ENCODE measurements at places on chromosomes 4 and X.

DNA sequence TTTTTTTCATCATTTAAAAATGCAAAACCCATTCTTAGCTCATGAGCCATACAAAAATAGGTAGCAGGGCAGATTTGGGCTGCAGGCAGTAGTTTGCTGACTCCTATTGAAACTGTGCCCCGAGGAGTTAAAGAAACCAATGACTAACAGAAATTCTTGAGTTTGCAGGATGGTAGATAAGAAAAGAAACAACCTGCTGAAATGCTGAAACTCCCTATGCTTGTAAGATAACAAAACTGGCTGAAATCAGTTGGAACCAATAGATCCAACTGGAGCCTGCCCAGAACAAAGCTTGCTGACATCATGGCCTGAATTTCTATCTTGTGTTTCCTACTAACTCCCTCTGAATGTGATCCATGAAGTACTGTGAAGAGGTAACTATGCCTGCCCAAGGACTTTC, 68.6 kb downstream of the ANOS1 start:
- DNase-seq = peak; percentile 2

DNA sequence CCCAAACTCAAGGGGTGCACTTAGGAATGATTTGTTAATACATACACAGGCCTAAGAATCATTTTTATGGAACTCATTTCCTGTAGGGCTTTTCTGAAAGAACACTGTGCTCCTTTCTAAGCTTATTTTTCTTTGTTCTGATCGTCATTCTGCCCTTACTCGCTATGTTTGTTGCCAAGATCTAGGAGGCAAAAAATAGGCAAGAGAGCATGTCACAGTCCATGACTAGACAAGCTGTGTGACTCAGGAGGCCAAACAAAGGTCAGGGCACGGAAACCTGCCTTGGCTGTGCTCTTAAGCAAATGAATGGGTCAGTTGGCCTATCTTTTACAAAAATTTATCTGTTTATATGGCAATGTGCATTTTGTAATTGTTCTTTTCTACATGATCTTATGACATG, 42.5 kb upstream of the C1GALT1C1 start:
- DNase-seq = peak; percentile 29

DNA sequence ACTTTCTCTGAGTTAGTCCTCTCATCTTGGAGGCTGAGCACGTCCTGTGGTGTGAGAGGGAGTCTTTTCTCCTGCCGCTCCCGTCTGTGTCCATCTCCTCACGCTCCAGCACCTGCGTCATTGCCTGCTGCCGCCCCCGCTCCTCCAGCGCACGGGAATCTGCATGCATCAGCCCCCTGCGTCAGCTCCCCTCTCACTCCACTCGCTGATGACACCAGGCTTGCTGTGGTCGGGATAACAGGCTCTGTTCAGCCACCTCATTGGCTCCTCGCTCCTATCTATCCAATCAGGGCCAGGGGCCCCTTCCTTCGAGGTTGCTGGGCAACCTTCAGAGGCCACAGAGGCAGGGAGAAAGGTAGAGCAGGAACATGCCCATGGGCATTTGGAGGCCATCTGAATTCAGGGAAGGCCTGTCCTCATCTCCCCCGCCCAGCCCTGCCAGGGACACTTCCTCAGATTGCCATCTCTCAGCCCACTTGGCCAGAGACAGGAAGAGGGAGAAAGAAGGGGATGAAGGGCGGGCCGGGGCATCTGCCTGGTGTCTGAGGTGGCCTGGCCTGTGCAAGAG, 9.3 kb downstream of the ZNF185 start:
- DNase-seq = peak; percentile 4

DNA sequence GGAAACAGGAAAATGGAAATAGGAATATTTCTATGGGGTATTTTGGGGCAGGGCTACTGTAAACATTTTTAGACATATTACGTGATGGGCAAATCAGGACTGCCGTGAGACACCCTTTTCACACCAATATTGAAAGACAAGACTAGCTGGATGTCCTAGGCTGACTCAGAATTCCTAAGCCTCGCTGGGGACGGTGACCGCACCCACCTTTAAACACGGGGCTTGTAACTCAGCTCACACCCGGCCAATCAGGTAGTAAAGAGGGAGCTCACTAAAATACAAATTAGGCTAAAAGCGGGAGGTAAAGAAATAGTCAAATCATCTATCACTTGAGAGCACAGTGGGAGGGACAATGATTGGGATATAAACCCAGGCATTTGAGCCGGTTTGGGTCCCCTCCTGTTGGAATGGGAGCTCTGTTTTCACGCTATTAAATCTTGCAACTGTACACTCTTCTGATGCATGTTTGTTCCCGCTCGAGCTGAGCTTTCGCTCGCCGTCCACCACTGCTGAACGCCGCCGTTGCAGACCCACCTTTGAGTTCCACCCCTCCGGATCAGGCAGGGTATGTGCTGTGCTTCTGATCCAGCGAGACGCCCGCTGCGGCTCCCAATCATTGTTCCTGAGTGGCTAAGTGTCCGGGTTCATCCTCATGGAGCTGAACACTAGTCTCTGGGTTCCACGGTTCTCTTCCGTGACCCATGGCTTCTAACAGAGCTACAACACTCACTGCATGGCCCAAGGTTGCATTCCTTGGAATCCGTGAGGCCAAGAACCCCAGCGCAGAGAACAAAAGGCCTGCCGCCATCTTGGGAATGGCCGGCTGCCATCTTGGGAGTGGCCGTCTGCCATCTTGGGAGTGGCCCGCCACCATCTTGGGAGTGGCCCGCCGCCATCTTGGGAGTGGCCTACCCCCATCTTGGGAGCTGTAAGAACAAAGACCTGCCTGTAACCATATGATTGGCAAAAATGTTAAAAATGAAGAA, 152.6 kb downstream of the CRLF2 start:
- no peak for DNase-seq

GRCh38 chr4:163702736-163703135, 208.2 kb downstream of the TMA16 start:
- DNase-seq = no peak

DNA sequence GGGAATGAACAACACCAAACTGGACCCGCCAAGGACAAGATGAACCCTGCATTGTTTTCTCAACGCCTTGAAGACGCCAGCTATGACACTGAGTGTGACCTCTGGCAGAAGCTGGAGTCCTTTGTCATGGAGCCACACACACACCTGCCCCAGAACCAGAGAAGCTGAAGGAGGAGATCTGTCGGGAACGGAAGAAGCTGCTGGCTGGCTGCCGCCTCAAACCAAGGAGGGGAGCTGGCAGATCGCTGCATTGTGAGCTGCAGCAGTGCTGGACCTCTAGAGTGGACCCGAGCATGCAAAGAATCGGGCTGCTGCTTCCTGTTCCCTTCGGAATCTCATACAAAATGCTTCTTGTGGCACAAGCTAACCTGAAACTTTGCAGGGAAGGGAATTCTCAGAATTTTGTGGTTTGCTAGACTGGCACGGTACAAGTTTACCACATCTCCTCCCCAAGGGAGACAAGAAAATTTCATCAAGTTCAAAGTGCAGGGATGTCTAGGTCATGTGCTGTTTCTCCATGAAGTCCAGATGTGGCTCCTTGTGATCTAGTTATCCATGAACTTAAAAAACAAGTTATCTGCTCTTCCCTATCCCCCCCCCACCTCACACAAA, 23.4 kb upstream of the GLRB start:
- no peak for DNase-seq

GRCh38 chr4:11503166-11503565, 74.5 kb upstream of the HS3ST1 start:
- DNase-seq = no peak

DNA sequence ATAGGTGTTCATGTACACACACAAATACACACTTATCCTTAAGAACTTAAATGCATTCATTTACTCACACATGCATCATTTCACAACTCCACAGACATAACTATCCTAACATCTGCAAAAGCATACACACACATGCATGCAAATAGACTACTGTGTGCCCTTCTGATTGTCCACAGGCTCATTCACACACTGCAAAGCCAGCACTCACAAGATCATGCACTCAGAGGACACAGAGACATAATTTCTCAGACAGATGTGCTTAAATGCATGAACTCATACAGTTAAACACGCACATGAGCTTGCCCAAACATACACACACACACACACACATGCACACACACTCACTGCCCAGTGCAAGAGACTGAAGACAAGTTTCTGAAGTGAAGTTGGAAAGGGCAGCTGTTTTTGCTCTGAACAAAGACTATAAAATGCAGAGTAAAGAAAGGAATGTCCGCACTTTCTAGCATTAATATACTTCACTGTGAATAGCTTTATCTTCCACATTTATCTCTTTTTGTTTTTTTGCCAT, 1018.0 kb upstream of the HS3ST1 start:
- no peak for DNase-seq

DNA sequence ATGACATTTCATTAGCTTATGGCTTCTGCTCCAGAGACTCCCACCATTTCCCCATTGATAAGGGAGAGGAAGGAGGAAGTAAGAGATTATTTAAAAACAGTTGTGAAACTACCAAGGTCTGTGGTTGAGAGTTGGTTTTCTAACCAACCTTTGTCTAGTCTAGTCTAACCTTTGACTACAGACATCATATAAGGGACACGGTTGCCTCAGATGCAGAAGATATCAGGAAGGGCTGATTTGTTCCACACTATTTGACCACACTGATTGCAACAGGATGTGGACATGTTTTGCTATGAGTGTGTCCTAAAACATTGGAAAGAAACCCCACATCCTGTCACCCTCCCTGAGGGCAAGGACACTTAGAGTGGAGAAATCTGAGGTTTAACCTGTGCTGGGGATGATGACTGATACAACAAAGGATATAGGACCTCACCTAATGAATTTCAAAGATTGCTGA, 53.0 kb downstream of the COQ2 start:
- DNase-seq = no peak

DNA sequence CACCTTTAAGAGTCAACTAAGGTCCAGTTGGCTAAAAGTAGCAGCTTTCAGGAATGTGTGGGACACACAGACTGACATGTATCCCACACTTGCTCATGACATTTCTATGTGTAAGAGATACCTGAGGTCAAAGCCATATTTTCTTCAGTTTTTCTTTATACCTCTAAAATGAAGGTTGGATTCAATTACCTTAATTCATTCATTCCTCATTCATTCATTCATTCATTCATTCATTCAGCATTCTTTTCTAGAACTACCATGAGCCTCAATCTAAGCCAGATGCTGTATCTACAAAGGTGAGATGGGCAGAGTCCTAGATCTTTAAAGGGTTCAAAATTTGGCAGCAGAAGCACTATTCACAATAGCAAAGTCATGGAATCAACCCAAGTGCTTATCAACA, 139.7 kb upstream of the MAP3K15 start:
- no peak for DNase-seq

DNA sequence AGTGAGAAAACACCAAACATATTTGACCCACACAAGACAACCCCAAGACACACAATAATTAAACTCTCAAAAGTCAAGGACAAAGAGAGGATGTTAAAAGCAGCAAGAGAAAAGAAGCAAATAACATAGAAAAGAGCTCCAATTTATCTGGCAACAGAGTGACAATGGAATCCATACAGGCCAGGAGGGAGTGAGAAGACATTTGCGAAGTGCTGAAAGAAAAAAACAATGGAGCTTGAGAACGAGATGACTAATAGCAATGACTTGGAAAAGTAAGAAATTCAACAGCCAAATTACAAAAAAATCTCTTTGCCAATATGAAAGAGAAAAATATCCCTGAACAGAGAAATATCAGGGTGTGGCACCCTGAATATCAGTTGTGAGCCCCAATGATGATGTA, 61.6 kb downstream of the MAD2L1 start:
- no peak for DNase-seq

- DNase-seq = no peak
Measured at GRCh38 chr4:87019246-87019791, 84.5 kb downstream of the AFF1 start.

GRCh38 chr4:10275696-10276095, 159.1 kb upstream of the WDR1 start:
- no peak for DNase-seq

- no peak for DNase-seq
Measured at GRCh38 chr4:24880186-24880585, 32.7 kb downstream of the CCDC149 start.

DNA sequence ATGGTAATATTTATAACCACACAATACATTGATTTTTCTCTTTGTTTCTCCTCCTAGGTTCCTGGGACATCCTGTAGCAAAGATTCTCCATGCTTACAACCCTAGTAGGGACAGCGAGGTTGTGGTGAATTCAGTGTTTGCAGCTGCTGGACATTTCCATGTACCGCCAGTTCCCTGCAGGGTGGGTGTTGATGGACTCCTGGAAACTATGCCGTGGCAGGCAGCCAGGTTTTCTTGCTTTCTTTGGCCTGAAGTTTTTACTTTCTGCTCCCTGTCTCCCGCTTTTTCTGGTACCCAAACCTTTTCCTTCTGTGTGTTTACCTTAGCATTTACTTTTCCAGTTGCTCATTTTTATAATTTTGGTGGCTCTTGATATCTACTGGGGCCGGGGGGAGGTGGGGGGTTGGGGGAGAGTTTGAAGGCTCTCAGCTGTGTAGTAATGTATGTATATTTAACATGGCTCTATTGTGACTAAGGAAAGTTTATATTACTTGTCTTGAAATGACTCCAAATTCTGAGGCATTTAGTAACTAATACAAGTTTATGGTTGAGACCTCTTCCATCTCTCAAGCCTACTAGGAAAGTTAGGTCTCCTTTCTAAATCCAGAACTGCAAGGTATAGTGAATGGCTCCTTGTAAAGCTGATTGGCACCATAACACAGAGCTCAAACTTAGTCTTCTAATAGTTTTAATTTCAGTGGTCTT, 89.7 kb downstream of the TMEM131L start:
- peak; percentile 9 for DNase-seq

DNA sequence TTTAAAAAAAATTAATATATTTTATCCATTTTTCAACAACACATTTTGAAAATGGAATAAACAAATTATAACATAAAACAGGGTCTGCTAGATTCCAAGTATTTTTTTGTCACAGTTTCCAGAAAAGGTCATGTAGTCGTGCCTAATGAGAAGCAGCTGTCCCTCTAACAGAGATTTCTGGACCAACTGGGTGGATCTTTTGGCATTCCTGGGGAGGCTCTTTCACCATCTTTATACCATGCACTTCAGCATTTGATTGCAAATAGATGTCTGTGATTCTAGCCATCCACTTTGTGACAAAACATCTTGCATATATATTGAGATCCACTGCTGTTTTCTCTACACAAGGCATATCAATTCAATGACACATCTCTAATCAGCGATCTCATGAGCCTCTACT, 210.7 kb upstream of the LDB2 start:
- no peak for DNase-seq

GRCh38 chr4:80266902-80267380, 477 bp downstream of the FGF5 start:
- peak; percentile 63 for DNase-seq

GRCh38 chr4:140702096-140702757, 54.0 kb downstream of the TBC1D9 start:
- no peak for DNase-seq

- DNase-seq = no peak
Measured at GRCh38 chr4:680091-680490, 5.7 kb downstream of the MYL5 start.

GRCh38 chrX:138669693-138670092, 41.8 kb downstream of the FGF13 start:
- DNase-seq = no peak

All from kidney glomerular epithelial cell (primary cell).